ENCODE measurements at places on chromosomes 2 and 18.

- DNase-seq = no peak
Observed at GRCh38 chr2:239714116-239714515, 311.0 kb downstream of the NDUFA10 start.

DNA sequence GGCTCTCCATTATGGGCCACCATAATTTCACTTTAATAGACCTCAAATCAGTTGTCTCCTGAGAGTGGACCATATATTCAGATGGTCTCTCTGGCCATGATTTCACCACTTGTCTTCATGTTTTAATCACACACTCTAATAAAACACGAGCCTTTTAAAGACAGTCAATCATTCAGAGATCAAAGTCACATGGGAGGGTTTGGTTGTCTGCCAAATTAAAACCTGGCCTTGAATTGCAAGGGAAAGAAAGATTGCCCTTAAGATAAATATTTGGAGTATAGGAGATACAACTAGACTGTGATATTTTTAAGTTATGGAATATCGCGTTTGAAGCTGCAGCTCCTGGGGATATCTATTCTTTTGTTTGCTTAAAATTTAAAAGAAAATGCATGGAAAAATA is 377.8 kb upstream of the DDX18 start:
- DNase-seq = no peak

GRCh38 chr18:55314031-55314430 is 274.0 kb downstream of the TCF4 start:
- no peak for DNase-seq

DNA sequence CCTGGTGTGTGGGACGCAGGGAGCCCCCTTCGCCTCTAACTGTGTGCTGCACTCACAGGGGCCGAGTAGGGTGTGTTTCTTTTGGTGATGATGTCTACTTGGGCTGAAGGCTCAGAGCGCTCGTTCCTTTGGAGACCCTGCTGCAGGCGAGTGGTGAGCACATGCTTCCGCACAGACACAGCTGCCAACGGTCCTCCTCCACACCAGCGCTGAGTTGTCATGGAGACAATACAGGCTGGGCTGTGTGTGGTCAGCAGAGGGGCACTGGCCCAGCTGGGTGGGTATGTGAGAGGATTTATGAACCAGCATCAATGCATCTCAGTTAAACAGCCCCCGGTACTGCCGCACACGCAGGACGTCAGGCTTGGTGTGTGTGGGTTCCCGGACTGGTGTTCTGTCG is 143.5 kb downstream of the SH3RF3 start:
- no peak for DNase-seq

GRCh38 chr2:234910186-234910679 is 41.6 kb upstream of the SH3BP4 start:
- no peak for DNase-seq

DNA sequence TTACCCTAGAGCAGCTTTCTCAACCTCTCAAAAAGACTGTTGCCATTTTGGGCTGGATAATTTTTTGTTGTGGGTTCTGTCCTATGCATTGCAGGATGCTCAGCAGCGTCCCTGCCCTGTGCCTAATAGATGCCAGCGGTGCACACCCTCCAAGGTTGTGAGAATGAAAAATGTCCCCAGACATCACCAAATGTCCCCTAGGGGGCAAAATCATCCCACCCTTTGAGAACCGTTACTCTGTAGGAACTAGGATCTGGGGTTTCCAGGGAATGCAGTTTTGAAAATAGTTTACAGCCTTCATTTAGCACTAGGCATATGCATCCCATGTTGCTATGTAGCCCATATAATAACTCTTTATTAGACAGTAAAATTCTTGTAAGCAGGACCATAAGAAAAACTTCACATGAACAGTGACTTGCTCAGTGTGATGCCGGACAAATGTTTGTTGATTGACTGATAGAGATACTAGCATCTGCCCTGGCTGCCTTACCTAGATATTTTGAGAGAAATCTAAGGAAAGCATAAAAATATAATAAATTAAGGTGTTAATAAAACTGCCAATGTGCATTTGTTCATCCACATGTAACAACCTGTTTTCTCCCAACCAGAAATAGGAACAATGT is 79.2 kb upstream of the EPC2 start:
- DNase-seq = no peak

- no peak for DNase-seq
Observed at GRCh38 chr2:217904614-217904965, 98.2 kb downstream of the TNS1 start.

DNA sequence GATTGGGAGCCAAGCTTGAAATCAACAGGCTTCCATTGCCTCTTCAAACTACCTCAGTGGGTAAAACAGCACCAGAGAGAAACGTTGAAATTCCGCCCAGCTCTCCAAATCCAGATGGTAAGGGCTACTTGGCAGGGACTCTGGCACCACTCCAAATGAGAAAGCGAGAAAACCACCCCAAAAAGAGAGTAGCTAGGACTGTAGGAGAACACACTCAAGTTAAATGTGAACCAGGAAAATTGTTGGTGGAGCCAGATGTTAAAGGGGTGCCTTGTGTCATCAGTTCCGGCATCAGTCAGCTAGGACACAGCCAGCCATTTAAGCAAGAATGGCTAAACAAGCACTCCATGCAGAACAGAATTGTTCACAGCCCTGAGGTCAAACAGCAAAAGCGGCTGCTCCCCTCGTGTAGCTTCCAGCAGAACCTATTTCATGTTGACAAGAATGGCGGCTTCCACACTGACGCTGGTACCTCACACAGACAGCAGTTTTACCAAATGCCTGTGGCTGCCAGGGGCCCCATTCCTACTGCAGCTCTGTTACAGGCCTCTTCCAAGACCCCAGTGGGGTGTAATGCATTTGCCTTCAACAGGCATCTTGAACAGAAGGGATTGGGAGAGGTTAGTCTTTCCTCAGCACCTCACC is 167.3 kb downstream of the ASXL3 start:
- no peak for DNase-seq

DNA sequence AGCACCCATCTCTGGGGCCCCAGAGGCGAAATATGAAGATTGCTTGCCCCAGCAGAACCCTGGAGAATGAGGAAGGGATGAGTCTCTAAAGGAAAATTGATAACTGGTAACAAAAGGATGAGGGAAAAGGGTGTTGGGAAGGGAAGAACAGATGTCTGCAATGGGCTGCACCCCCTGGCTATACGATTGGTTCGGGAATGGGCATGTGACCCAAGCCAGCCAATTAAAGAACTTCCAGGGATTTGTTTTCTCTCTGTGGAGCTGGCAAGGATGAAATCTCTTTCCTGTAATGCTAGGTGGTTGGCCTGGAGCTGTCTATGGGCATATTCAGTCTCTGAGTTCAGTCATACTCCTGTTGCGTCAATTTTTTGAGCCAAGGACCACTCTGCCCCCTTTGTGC is 12.8 kb upstream of the NPPC start:
- no peak for DNase-seq

GRCh38 chr2:219553168-219553417 is 9.3 kb downstream of the TMEM198 start:
- DNase-seq = no peak

DNA sequence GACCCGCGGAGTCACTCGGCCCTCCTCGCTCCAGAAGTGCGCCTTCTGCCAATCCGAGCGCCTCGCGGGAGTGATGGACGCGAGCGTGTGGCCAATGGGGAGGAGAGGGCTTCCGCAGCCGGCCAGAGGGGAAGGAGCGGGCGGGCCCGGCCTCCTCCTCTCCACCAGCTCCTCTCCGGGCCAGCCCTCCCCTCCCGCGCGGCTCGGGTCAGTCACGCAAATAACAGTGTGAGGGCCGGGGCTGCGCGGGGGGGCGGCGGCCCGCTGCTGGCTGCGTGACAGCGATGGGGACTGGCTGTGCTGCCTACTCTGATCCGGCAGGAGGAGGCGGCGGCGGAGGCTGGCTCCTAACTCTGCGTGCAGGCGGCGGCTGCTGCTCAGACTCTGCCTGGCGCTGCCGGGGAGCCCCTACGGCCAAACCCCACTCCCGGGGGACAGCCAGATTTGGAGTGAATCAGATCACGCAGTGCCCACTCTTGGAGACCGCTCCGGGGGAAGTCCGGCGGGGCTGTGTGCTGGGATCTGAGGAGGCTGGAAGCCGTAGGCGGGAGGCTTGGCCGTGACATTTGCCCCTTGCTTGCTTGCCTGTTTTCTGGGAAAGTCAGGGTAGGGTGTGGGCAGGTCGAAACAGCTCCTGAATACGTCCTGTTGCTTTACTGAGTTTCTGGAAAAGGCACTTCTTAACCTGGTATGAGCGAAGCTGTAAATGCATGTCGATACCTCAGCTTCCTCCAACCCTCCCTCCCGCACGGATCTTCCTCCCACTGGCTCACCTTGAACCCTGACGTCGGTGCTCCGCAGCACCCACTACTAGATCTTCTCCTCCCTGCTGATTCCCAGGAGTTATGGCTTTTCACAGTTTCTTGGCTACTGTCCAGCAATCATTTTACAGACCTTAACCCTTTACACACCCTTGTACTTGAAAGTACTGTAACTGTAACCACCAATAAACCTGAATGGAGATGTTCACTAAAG is 97.9 kb upstream of the SERTAD2 start:
- DNase-seq = peak; percentile 31

- no peak for DNase-seq
Observed at GRCh38 chr18:37383846-37384595, 181.6 kb downstream of the CELF4 start.

DNA sequence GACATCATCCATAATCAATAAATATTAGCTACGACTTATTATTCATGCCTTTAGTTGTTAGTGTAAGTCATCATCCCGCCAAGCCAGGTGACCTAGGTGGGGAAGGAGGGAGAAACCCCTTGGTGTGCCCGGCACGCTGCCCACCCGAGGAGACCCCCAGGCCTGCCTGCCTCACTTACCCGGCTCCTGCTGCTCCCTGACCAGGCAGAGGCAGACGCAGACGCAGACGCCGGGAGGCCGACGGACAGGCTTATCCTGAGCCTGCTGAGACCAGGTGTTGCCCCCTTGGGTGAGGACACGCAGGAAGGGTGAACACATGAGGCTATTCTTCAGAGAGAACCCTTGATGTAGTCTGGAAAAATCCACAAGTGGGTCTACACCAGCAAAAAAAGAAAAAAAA is 401.8 kb downstream of the GALR1 start:
- no peak for DNase-seq

GRCh38 chr2:194822657-194823056 is 834.4 kb upstream of the SLC39A10 start:
- no peak for DNase-seq

GRCh38 chr2:5561006-5561405 is 131.2 kb upstream of the SOX11 start:
- no peak for DNase-seq

- DNase-seq = no peak
Observed at GRCh38 chr2:159639071-159639470, 22.7 kb upstream of the BAZ2B start.

- DNase-seq = no peak
Observed at GRCh38 chr2:201343559-201343958, 13.6 kb downstream of the FLACC1 start.

GRCh38 chr2:42868096-42868495 is 75.7 kb upstream of the HAAO start:
- DNase-seq = no peak

- no peak for DNase-seq
Observed at GRCh38 chr2:146370826-146371225, 1474.0 kb upstream of the ACVR2A start.

DNA sequence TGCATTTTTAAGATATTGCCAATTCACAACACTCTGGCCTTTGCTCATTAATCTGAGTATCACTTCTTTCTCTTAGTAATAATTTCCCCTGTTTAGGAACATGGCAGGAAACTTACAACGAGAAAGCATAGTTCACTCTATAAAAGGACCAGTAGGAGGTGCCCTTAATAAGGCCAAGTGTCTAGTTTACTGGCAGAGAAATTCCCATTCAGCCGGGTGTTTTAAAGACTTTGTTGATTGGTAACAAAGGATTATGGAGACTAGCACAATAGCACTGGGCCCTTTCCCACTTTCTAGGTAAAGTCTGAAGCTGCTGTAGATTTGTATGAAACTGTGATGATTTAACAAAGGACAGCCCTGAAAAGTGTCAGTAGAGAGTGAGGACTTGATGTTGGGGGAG is 3.1 kb downstream of the DCC start:
- DNase-seq = no peak

GRCh38 chr2:164542581-164543021 is 78.7 kb downstream of the GRB14 start:
- no peak for DNase-seq

- DNase-seq = no peak
Observed at GRCh38 chr2:55968941-55969340, 45.4 kb upstream of the EFEMP1 start.

- no peak for DNase-seq
Observed at GRCh38 chr2:150479075-150479915, 8.2 kb downstream of the RND3 start.

GRCh38 chr2:219642069-219642454 is 14.6 kb downstream of the SLC4A3 start:
- no peak for DNase-seq

- no peak for DNase-seq
Observed at GRCh38 chr2:188410504-188411235, 119.0 kb downstream of the GULP1 start.

- no peak for DNase-seq
Observed at GRCh38 chr2:140586379-140586778, 1544.4 kb downstream of the LRP1B start.

GRCh38 chr2:9712263-9712662 is 81.5 kb upstream of the YWHAQ start:
- no peak for DNase-seq

DNA sequence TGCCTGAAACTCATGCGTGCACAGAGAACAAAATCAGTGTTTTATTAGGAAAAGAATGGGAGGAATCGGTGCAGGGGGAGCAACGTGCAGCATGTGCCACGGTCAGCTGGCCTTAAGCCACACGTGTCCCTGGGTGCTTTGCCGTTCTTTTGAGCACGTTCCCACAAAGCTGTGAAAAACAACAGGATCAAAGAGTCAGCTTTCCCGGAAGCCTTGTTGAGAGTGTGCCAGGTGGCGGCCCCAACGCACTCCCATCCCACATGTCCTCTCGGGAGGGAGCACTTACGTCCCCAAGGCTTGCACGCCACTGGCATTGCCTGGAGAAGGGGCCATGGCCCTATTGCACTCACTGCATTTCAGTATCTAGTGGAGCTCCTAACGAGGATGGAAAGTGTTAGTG is 511.2 kb downstream of the EIPR1 start:
- DNase-seq = no peak

DNA sequence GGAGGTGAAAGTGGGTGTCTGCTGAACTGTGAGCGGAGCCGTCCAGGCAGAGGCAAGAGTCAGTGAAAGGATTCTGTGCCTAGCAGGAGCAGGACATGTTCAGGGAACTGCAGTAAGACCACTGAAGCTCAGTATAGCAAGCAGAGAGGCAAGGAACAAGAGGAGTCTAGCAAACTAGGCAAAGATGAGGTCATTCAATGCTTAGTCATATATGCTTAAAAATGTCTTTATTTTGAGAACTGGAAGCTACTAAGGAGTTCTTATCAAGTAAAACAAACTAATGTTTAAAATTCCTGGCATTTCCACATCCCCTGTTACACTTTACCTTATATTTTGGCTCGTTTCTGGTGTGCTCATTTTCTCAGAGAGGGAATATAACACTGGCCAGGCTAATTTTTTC is 913.4 kb downstream of the CBLN2 start:
- no peak for DNase-seq

- no peak for DNase-seq
Observed at GRCh38 chr2:62343636-62344337, 147.9 kb downstream of the B3GNT2 start.

All from activated naive CD4-positive, alpha-beta T cell treated with anti-CD3 and anti-CD28 coated beads, Interleukin-2, amount 50 U/mL, for 16 hours (primary cell).